ENCODE measurements at places on chromosomes 13 and 19. TPM values are rescaled to one million over a fixed set of nuclear protein-coding genes. Genes with fewer than 3 reads are reported as not detected.

TLE2 gene
- total RNA-seq: 12.8 TPM

OSCAR gene
- 0.63 TPM for total RNA-seq

ZNF558 gene
- total RNA-seq: 25.3 TPM

TNFSF11 gene
- 0.33 TPM for total RNA-seq

AMH gene
- total RNA-seq: 1.8 TPM

COL5A3 gene
- total RNA-seq: 4.1 TPM

LILRB3 gene
- not detected for total RNA-seq

CTXN1 gene
- 2.8 TPM for total RNA-seq

RXFP2 gene
- total RNA-seq: not detected

FAM216B gene
- not detected for total RNA-seq
